Stomach (tissue), 19 donors: ENCODE measurements at places on chromosomes 3 and 15. TPM values are rescaled to one million over a fixed set of nuclear protein-coding genes. Genes with fewer than 3 reads are reported as not detected.

- DNase-seq: no peak
These were observed 188.1 kb downstream of the BBX start for GRCh38 chr3:107710851-107711250.

GRCh38 chr15:68663526-68663925 lies 84.7 kb downstream of the CORO2B start:
- DNase-seq: no peak

GRCh38 chr15:89999676-90000185 lies 1.4 kb upstream of the ZNF710 start:
- DNase-seq: no peak

- no peak for DNase-seq
These were observed 2.6 kb downstream of the SSUH2 start for GRCh38 chr3:8642001-8642400.

DNA sequence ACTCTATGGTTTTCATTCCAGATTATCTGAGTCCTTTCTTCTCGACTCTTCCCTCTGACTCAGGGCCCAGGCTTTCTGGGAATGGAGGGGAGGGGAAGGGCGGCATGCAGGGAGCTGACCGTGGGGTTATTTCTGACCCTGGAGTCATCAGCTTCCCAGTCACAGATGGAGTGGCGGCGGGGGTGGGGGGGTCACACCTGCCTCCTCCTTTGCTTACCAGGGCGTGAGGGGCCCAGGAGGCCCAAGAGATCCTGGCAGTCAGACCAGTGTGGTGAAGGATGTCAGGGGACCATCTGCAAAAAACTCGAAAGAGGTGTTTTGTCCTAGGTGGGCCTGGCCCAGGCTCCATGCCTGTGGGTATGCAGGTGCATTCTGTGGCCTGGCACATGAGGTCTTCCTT lies 996 bp upstream of the XIRP1 start:
- no peak for DNase-seq

DNA sequence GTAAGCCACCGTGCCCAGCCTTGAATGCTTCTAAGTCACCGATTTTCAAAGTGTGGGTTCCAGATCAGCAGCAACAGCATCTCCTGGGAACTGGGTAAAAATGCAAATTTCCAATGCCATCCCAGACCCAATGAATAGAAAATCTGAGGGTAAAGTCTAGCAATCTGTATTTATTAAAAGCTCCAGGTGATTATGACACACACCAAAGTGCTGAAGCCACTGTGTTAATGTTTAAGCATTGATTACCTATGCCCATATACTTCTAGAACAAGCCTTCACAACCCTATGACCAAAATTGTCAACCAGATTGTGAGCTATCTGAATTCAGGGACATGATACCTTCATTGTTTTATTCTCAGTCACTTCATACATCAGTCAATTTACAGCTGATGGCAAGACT lies 86.5 kb downstream of the LRRFIP2 start:
- DNase-seq: no peak

- no peak for DNase-seq
These were observed 14.1 kb downstream of the LACTB start for GRCh38 chr15:63135804-63136203.

GRCh38 chr15:85588677-85589076 lies 206.0 kb downstream of the KLHL25 start:
- DNase-seq: peak; percentile 53

DNA sequence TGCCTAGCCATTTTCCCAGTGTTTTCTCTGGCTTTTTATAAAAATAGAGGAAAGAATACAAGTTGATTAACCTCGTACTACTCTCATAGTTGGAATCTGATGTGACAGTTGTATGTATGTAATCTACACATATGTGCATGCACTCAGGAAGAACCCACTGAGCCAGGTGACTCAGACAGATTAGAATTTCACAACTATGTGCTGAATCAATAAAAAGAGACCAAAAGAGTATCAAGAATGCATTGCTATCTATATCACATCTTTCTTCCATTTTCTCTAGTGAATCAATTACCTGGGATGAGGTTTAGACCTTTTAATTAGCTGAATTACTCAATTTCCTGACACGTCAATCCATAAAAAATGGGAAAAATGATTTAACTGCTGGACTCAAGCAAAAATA lies 319.3 kb upstream of the ATP10A start:
- DNase-seq: no peak

GRCh38 chr3:97972976-97973375 lies 745 bp upstream of the RIOX2 start:
- DNase-seq: no peak

GRCh38 chr15:90529371-90530249 lies at the start of gene CRTC3:
Gene CRTC3 (plus strand): TSS chr15:90529923. CDS start chr15:90530072, 149 bp downstream.
- peak; percentile 82 for DNase-seq

GRCh38 chr3:170862618-170863374 lies 7.2 kb downstream of the RPL22L1 start:
- DNase-seq: peak; percentile 26

- no peak for DNase-seq
These were observed 507.7 kb downstream of the IGSF11 start for GRCh38 chr3:118526758-118527513.

DNA sequence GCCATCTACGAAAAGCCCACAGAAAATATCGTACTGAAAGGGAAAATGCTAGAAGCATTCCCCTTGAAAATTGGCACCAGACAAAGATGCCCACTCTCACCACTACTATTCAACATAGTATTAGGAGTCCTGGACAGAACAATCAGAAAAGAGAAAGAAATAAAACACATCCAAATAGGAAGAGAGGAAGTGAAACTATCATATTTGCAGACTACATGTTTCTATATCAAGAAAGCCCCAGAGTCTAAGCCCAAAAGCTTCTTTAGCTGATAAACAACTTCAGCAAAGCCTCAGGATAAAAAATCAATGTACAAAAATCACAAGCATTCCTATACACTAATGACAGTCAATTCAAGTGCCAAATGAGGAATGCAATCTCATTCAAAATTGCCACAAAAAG lies 15.6 kb downstream of the OR5K3 start:
- no peak for DNase-seq

The GPR62 gene
- not detected for total RNA-seq

The CACNA2D2 gene
- total RNA-seq: 1.2 TPM

The PRSS50 gene
- total RNA-seq: not detected

The IMPG2 gene
- 0.43 TPM for total RNA-seq

The MBD4 gene
- 19.1 TPM for total RNA-seq

The ESYT3 gene
- total RNA-seq: not detected

The KBTBD13 gene
- total RNA-seq: 0.18 TPM
